T-cell (primary cell): ENCODE measurements at places on chromosomes 5 and 9. TPM values are rescaled to one million over a fixed set of nuclear protein-coding genes. Genes with fewer than 3 reads are reported as not detected.
A peak's percentile ranks its signal among the peaks of the same experiment; 100 is the strongest.

The FAXDC2 gene
- total RNA-seq, result 0.44 TPM

DNA sequence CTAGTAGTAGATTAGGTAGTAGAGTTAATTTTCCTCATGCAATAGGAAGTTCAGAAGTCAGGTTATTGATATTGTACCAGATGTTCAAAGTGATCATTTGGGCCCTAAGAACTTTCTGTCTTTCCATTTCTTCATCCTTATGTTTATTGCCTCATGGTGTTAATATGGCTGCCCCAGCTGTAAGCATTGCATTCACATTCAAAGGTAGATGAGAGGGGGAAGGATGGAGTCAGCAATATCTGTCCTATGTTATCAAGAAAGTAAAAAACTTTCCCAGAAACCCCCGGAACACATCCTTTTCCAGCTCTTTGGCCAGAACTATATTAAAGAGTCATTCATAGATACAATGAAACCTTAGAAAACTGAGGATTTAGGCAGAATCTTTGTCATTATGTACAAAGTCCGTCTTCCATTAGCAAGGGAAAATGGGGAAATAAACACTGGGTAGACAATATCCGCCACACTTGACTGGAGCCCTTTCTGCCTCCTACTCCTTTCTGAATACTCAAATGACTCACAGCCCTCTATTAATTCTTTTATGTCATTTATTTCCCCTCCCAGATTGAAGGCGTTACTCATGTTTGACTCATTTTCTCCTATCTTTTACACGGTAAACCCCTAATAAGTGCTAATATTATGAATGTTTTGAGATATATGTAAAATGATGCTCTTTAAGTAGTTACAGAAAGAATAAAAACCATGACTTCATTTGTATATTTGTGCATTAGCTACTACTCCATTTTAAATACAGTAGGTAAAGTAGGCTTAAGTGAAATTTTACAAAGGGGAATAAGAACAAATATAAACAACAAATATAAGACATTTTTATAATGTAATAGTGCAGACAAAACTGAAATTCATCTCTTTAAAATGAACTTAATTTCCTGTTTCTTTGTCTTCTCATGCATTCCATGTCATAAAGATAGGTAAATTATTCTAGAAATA, 127.6 kb downstream of the SLF1 start:
- no peak overlapping the region for H3K4me3 ChIP-seq
- H3K27me3 ChIP-seq, result no peaks in the 10 kb centered on the region
- no peak overlapping the region for H3K27ac ChIP-seq
- no peaks in the 10 kb centered on the region for H3K36me3 ChIP-seq

- H3K27me3 ChIP-seq, result no peaks in the 10 kb centered on the region
- H3K27ac ChIP-seq, result peak overlapping the region; percentile 48
- no peak for DNase-seq
- peaks cover 33% of the 10 kb centered on the region for H3K36me3 ChIP-seq
- no peak overlapping the region for H3K4me3 ChIP-seq
- no peaks in the 10 kb centered on the region for H3K4me1 ChIP-seq
Observed at GRCh38 chr9:131620764-131621520, 75.6 kb downstream of the PRRT1B start.

DNA sequence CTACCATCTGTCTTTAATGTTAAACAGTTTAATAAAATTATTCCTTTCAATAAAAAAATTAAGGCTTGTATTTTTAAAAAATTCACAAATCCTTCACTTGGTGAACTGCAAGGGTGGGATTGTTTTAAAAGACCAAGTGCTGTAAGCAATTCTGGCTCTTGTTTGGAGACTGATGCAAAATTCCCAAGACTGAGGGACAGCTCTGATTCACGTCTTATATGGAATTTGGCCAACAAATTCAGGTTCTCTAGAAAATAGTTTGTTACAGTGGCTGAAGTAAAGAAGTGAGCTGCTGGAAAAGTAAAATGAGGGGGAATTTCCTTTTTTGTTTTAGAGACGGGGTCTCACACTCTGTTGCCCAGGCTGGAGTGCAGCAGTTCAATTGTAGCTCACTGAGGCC, 58.3 kb downstream of the PRELID2 start:
- no peak overlapping the region for H3K4me3 ChIP-seq
- DNase-seq, result no peak
- no peaks in the 10 kb centered on the region for H3K27me3 ChIP-seq
- H3K36me3 ChIP-seq, result no peaks in the 10 kb centered on the region

DNA sequence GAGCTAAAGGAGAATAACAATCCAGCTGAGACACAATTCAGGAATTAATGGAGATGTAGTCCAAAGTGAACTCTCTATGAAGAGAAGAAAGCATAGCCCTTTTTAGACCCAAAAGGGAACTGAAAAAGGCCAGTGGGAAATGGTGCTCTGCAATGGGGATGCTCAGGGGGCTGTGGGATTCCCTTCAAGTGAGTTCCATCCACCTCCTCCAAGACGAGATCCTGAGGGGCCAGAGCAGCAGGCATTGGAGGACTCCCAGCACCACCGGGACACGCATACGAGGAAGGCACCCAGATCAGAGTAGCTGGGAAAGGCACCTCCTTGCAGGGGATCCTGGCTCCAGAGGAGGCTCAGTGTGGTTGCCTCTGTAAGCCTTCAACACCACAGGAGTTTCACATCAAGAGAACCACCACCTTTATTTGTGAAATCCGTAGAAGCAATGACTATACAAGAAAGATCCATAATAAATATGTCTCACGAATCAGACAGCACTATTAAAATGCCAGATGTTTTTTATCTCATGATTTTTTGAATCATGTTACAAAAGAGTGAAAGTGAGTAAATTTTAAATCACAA, 288.2 kb downstream of the MED10 start:
- no peak overlapping the region for H3K27ac ChIP-seq
- no peak for DNase-seq
- no peak overlapping the region for H3K4me3 ChIP-seq
- H3K27me3 ChIP-seq, result no peaks in the 10 kb centered on the region
- H3K4me1 ChIP-seq, result no peaks in the 10 kb centered on the region

DNA sequence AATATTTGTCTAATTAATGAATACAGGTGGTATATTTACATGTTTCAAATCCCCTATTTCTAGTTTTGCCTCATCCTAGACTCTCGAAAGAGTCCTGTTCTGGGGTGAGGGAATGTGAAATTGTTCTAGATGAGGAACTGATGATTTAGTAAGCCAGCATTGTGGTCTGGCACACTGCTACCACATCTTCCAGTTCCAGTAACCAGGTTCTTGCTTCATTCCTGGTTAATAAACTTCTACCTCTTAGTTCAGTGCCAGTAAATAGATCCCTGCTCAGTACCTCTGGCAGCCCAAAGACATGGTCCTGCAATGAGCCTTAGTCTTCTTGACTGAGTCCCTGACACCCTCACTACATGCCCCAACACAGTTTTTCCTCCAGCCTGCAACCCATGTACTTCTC, 207.7 kb downstream of the SREK1 start:
- no peak for DNase-seq
- H3K4me3 ChIP-seq, result no peak overlapping the region
- no peaks in the 10 kb centered on the region for H3K4me1 ChIP-seq
- H3K36me3 ChIP-seq, result no peaks in the 10 kb centered on the region
- H3K27ac ChIP-seq, result no peak overlapping the region

GRCh38 chr5:98110282-98110691, 663.2 kb upstream of the RGMB start:
- DNase-seq, result no peak
- no peaks in the 10 kb centered on the region for H3K36me3 ChIP-seq
- H3K4me1 ChIP-seq, result no peaks in the 10 kb centered on the region
- H3K27ac ChIP-seq, result no peak overlapping the region

GRCh38 chr5:148085977-148086705, 22.4 kb downstream of the SPINK5 start:
- H3K36me3 ChIP-seq, result no peaks in the 10 kb centered on the region
- H3K4me3 ChIP-seq, result no peak overlapping the region
- no peak overlapping the region for H3K27ac ChIP-seq
- no peaks in the 10 kb centered on the region for H3K4me1 ChIP-seq
- DNase-seq, result no peak

DNA sequence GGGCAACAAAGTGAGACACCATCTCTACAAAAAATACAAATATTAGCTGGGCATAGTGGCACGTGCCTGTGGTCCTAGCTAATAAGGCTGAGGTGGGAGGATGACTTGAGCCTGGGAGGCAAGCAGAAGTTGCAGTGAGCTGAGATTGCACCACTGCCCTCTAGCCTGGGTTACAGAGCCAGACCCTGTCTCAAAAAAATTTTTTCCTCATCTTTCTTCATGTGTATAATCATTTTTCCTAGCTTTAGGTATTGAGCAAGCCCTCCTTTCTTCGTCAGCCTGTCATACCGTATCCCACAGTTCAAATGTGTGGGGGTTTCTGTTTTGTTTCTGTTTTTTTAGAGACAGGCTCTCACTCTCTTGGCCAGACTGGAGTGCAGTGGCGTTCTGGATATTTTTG, 41.3 kb downstream of the EHMT1 start:
- no peaks in the 10 kb centered on the region for H3K36me3 ChIP-seq
- no peak overlapping the region for H3K27ac ChIP-seq
- H3K27me3 ChIP-seq, result no peaks in the 10 kb centered on the region
- no peak for DNase-seq

The WDR36 gene
- total RNA-seq, result 30.1 TPM

The IL3 gene
- total RNA-seq, result not detected

DNA sequence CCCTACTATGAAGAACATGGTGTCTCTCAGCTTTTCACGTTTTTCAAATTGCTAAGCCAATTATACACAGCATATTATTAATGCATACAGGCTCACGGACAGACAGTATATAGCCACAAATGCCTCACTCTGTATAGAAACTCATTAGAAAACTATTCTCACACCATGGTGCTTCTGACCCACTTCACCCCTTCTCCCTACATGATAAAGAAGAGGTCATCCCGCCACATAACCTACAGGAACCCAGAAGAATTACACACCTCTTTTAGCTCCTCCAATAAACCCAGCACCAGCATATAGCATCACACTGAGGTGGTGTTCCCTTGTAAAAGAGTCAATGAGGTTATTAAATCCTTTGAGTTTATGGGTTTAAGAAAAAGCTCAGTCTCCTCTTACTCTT, 5.6 kb downstream of the TLE1 start:
- H3K27me3 ChIP-seq, result peaks cover 5% of the 10 kb centered on the region
- no peaks in the 10 kb centered on the region for H3K36me3 ChIP-seq
- H3K27ac ChIP-seq, result no peak overlapping the region
- peaks cover 12% of the 10 kb centered on the region for H3K4me1 ChIP-seq
- DNase-seq, result no peak
- no peak overlapping the region for H3K4me3 ChIP-seq

The PSAT1 gene
- total RNA-seq, result 24.9 TPM

DNA sequence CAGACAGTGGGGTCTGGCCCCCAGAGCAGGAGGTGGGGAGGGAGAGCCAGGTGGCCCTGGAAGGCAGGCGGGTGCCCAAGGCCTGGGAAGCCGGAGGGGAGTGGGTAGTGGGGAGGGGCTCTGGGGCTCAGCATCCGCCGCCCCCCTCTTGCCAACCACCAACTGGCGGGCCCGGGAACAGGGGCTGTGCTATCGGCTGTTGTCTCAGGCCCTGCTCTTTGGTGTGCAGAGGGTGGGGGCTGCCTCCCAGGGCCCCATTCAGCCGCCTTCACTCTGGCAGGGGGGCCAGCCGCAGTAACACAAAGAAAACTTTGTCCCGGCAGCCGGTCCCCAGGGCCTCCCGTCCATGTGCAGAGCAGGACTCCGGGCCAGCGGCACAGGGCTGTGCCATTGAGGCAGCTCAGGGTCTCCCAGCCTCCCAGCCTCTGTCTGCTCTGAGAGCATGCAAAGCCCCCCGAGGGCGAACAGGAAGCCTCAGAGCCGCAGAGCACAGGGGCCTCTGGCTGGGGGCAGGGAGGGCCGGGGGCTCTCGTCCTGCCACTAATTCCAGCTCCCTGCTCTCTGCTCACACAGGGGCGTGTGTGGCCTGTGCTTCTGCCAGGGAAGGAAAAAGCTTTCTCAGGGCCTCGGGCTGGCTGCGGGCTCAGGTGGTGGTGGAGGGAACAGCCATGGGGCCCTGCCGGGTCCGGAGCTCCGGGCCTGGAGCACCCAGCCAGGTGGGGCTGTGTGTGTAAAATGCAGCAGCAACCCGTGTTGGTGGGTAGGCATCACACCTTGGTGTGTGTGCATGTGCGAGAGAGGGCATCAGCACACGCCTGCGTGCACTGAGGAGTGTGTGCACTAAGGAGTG, 54.2 kb upstream of the NOTCH1 start:
- no peak overlapping the region for H3K4me3 ChIP-seq
- H3K27me3 ChIP-seq, result peaks cover 83% of the 10 kb centered on the region
- peaks cover 3% of the 10 kb centered on the region for H3K4me1 ChIP-seq
- no peak for DNase-seq
- H3K27ac ChIP-seq, result no peak overlapping the region

- no peak overlapping the region for H3K4me3 ChIP-seq
- H3K36me3 ChIP-seq, result no peaks in the 10 kb centered on the region
- H3K27ac ChIP-seq, result no peak overlapping the region
- H3K4me1 ChIP-seq, result no peaks in the 10 kb centered on the region
- H3K27me3 ChIP-seq, result no peaks in the 10 kb centered on the region
Observed at GRCh38 chr9:126230692-126231091, 95.9 kb upstream of the MVB12B start.

GRCh38 chr5:134288610-134289009, 62.7 kb upstream of the PPP2CA start:
- H3K27ac ChIP-seq, result no peak overlapping the region
- no peaks in the 10 kb centered on the region for H3K4me1 ChIP-seq
- no peaks in the 10 kb centered on the region for H3K36me3 ChIP-seq

DNA sequence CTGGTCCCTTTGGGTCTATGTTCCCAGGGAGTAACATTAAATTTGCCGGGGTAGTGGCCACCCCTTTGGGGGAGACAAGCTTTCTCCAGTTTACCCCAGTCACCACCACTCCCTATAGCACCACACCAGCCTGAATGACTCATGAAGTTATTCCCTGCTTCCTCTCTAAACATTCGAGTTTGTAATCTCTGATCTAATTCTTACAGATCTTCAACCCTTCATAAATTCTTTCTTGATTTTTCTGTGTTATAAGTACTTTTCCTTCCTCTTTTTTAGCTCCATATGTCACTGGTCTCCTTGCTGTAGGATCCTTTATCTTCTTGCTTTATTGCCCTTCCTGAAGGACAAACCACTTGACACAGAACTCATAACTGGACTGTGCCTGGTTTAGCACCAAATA, 55.6 kb downstream of the GNA14 start:
- H3K36me3 ChIP-seq, result no peaks in the 10 kb centered on the region
- DNase-seq, result no peak
- H3K4me1 ChIP-seq, result no peaks in the 10 kb centered on the region
- H3K27ac ChIP-seq, result no peak overlapping the region
- no peak overlapping the region for H3K4me3 ChIP-seq

DNA sequence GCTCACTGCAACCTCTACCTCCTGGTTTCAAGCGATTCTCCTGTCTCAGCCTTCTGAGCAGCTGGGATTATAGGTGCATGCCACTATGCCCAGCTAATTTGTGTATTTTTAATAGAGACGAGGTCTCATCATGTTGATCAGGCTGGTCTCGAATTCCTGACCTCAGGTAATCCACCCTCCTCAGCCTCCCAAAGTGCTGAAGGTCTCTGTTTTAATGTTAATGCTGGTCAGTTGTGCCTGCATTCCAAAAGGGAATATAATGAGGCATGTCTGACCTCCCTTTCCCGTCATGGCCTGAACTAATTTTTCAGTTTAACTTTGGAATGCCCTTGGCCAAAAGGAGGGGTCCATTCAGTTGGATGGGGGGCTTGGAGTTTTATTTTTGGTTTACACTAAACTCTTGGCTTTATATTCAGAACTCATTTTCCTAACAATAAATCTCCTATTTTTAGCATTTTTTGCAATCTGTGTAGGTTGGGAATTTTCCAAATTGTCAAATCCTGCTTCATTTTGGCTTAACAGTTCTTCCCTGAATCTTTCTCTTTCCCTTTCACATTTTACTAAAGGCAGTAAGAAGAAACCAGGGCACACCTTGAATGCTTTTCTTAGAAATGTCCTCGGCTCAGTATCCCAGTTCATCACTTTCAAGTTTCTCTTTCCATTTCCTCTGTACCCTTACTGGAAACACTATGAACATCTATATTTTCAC, 1175.5 kb downstream of the MAT2B start:
- no peaks in the 10 kb centered on the region for H3K4me1 ChIP-seq
- no peaks in the 10 kb centered on the region for H3K36me3 ChIP-seq
- no peak overlapping the region for H3K4me3 ChIP-seq
- no peaks in the 10 kb centered on the region for H3K27me3 ChIP-seq
- no peak for DNase-seq
